ENCODE measurements at places on chromosomes 7 and 10.

- DNase-seq, result no peak
Observed at GRCh38 chr7:150323682-150324372, 482 bp upstream of the ACTR3C start.

DNA sequence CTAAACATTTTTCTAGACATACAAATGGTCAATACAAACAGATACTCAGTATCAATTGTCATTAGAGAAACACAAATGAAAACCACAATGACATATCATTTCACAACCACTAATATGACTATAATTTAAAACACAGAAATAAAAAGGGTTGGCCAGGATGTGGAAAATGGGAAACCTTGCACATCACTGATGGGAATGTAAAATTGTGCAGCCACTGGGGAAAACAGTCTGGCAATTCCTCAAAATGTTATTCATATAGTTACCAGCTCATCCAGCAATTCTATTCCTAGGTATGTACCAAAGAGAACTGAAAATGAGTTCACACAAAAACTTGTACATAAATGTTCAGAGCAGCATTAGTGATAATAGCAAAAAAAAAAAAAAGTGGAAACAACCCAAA lies 106.1 kb upstream of the LRRTM3 start:
- no peak for DNase-seq

DNA sequence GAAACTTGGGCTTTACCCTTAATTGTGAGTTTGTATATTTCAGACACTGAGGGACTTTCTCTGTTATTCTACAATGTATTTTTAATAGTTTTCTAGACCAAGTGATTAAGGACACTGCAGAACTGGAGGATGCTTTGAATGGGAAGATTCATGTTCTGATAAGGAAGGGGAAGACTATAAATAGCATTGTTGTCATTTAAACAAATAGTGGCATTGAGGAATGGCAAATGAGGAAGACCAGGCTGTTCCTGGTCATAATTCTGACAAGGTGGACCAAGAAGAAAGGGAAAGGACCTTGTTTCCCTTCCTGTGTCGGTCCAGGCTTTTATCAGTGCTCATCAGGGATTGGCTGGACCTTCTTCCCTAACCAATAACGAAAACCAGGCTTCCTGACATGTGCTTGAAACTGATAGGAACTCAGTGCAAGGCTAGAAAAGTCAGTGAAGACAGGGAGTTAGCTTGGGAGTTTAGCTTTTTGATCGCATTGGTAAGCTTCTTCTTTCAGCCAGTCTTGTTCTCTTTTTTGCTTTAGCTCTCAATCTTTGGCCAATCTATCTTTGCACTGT lies 116.2 kb downstream of the ITGA8 start:
- DNase-seq, result no peak

DNA sequence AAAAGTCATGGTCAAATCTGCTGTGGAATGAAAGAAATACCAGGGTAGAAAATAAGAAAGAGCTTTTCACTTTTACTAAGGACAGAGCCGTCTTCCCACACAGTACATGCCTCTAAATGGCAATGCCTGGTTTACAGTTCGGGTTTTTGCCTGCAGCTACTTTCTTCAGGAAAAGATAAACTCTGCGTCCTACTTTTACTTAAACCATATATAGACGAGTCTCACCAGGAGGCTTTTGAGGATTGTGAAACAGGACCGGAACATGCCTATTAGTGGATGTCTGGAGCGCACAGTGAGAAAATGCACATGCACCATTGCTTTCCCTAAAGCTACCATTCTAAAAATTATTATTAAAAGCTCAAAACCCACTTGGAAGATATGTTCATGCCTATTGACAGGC lies 70.5 kb downstream of the KLF6 start:
- no peak for DNase-seq

DNA sequence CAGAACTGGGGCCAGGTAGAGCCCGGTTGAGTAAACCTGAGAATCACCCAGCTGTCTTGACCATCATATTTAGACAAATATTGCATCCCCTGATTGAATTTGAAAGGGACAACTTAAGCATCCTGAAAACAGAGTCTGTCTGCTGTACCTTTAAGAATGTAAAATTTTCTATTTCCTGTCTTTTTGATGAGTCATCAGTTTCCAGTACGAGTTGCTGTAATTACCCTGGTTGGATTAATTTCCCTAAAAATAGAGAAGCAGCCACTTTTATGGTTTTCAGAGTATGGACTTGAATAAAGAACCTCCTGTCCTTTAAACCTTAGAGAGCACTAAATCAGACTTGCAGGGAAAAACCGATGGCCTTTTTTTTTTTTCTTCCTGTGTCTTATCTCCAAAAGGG lies 164.6 kb upstream of the SH2B2 start:
- no peak for DNase-seq

DNA sequence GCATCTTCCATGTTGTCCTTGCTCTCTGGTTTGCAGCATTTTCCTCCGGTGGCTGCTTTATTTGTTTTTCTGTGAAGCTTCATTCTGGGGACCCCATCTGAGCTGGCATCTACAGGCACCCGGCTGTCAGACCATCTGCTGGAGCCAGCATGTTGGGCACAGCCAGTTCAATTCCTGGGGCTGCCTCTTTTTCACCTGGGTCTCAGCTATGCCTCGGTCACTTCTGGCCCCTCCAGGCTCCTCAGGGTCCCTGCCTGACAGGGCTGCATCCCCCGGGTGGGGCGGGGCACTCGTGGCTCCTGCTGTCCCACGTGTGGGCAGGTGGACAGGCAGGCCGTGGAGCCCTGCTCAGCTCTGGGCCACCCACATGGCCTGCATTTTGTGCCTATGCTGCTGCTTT lies 8.1 kb downstream of the SCART1 start:
- DNase-seq, result no peak

GRCh38 chr7:4233146-4233545 lies 448.9 kb upstream of the FOXK1 start:
- no peak for DNase-seq

GRCh38 chr7:134593530-134594392 lies 44.9 kb downstream of the AKR1B15 start:
- DNase-seq, result no peak

Measured in stimulated activated CD8-positive, alpha-beta memory T cell treated with anti-CD3 and anti-CD28 coated beads, Interleukin-2, amount 100 ng/mL, for 48 hours (primary cell).